ENCODE measurements at places on chromosomes 5 and 9.

- no peak for DNase-seq
Measured at GRCh38 chr5:173780235-173781234, 107.6 kb upstream of the CPEB4 start.

- DNase-seq: no peak
Measured at GRCh38 chr9:38017149-38017884, 51.7 kb downstream of the SHB start.

- no peak for DNase-seq
Measured at GRCh38 chr5:156409834-156410233, 82.9 kb downstream of the SGCD start.

DNA sequence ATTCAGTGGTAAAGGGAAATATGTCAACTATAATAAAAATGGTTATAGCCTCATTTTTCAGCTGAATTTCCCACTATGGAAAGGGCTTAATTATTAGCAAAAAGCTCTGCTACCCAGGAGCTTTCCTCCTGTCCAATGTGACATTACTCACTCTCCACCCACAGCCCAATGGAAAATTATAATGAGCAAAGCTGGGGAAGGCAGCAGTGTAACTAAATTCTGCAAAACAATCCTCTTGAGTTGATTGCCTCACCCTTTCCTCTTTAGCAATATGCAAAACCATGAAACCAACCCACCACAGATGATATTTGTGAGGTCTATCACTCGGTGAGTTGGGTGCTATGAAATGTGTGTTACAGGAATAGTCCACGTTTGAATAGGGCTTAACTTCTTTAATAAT, 14.0 kb upstream of the PLPPR1 start:
- no peak for DNase-seq

DNA sequence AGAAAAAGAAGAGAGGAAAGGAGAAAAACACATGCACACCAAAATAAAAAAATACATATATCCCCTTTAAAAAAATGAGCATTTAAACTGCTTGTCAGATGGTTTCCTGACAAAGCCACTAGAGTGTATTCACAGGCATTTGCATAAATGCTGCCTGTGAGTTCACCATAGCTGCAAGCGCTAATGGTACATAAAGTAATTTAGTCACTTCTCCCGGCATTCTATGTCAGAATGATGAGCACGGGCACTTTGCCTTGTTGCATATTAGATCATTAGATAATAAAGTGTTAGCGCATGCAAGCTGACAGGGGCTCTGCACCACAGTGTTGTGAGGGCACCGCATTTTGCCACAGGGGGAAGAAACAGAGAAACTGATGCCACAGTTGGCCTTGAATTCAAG, 280.6 kb downstream of the EBF1 start:
- DNase-seq: no peak

DNA sequence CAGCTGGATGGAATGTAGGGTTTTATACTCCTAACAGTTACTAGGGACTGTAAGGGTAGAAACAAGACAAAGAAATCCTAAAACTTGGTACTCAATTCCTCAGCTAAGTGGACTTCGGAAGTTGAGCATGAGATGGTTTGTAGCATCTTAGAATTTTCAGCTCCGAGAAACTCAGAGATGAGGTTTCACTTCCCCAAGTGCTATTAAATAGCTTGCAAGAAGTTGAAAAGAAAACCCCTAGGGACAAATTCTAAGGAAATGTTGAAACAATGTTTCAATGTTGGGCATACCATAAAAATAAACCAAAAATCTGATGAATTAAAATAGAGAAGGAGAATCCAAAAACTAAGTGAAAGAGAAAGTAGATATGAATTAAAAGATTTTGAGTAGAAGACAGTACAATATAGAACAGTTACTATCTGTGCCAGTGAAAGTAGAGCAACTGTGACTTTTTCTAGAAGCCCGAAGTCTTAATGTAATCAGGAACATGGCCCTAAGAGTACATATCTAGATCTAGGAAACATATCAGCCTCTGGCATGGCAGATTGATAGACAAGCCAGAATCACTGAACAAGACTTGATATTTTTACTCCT, 308.6 kb upstream of the RGMB start:
- no peak for DNase-seq

GRCh38 chr5:145946112-145946861, 9.9 kb downstream of the SH3RF2 start:
- DNase-seq: no peak

DNA sequence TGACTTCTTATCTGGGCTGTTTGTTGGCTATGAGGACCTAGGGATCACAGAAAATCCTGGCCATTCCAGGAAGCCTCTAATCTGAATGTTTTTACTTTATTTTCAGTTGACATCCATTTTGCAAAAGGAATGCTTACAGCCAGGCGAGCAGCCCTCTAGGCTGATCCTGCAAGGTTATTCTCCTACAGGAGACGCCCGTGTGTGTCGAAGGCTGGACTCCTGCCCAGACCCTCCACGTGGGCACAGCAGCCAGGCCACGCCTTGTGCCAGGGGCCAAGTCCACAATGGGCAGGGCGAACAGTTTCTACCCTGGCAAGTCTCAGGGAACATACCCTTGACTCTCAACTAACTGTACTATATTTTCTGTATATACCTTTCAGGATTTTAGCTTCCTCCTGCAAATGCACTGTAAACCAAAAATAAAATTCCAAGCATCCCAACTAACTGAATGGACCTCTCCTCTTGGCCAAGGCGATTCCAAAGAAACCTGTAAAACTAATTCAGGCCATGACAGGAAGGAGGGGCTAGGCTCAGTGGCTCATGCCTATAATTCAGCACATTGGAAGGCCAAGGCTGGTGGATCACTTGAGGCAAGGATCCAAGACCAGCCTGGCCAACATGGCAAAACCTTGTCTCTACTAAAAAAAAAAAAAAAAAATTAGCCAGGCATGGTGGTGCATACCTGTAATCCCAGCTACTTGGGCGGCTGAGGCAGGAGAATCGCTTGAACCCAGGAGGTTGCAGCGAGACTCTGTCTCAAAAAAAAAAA, 5.7 kb downstream of the CMBL start:
- DNase-seq: no peak

DNA sequence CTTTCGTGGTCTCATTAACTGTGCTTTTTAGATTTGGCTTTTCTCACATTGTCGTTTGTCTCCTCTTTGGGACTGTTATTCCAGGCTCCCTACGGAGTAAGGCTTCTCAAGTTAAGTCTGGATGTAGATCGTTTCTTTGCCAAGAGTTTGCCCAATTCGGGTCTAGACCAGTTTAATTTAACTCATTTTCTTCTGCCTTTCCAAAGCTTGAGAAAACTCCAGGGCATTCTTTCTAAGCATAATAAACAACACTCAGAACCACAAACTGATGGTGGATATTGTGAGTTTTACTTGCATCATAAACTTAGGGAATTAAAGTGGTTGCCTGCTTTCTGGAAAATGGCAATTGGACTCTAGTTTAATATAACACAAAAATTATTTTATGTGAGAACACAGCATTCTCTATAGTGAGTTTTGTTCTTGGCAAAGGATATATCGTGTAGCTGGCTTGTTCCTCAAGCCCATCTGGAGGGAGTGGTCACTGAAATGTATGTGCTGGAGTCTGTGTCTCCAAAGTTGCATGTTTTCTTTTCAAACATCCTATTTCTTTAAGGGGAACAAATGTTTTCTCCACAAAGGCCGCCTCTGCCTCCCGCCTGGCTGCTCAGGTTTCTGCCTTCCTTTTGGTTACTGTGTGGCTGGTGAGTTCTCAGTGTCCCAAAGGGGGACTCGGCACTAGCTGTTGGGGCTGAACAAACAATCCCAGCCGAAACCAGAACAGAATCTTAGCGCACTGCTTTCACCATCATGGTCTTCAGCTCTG, 211.3 kb upstream of the FBN2 start:
- DNase-seq: no peak

GRCh38 chr5:169548315-169548714, 35.3 kb upstream of the SPDL1 start:
- DNase-seq: peak; percentile 52

DNA sequence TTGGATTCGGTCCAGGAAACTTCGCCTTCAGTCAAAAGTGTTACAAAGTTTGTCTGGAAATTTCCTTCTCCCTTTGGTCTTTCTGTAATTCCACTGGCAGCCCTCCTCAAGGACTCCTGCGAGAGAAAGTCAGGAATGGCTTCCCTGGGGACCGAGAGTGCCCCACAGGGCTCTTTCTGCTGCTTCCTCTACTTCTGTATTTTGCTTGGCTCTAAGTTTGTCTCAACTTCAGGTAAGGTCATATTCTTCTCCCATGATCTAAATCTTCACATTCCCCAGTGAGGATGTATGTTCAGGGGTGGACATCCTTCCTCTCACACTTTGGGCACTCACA, 10.3 kb upstream of the RIOK2 start:
- no peak for DNase-seq

DNA sequence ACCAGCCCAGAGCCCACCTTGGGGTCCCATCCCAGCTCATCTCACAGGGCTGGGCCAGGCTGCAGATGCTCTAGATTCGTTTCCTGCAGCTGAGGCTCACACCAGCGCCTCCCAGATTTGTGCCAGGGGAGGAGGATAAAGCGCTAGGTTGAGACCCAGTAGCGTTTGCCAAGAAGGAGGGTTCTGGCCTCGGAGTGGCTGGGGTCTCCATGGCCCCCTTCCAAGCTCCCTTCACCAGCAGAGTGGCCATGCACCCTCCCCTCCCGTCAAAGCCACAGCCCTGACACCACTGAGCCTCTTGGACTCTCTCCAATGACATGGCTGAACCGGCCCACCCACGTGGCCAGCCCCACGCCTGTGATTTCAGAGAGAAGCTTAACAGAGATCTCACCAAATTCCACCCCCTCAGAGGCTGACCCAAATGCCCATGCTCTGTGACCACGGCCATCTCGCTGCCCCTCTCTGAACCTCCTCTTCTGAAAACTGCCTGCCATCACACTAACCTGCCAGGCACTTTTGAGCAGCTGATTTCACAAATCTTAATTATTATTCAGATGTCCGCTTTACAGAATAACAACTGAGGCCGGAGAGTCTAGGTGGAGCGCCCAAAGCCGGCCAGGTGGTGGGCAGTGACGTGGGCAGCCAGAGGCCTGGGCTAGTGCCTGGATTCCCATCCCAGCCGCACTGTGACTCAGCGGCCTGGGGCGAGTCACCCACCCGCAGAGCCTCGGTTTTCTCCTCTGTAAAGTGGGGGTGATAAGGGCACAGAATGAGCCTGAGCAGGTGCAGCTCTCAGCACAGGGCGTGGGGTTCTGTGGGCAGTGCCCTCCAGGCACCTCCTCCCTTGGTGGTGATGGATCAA, 155.7 kb downstream of the C9orf50 start:
- DNase-seq: peak; percentile 28

- DNase-seq: no peak
Measured at GRCh38 chr5:181230551-181230950, 7.5 kb downstream of the TRIM41 start.

DNA sequence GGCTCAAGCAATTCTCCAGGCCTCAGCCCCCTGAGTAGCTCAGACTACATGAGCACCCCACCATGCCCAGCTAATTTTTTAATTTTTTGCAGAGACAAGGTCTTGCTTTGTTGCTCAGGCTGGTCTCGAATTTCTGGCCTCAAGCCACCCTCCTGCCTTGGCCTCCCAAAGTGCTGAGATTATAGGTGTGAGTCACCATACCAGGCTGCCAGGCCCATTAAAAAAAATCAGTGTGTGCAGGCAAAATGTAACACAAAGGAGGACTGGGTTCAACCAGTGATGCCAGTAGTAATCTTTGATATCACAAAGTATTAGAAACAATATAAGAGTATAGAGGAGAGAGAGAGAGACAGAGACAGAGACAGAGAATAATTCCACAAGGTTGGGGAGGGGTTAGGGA, 322.7 kb downstream of the MSX2 start:
- DNase-seq: no peak

DNA sequence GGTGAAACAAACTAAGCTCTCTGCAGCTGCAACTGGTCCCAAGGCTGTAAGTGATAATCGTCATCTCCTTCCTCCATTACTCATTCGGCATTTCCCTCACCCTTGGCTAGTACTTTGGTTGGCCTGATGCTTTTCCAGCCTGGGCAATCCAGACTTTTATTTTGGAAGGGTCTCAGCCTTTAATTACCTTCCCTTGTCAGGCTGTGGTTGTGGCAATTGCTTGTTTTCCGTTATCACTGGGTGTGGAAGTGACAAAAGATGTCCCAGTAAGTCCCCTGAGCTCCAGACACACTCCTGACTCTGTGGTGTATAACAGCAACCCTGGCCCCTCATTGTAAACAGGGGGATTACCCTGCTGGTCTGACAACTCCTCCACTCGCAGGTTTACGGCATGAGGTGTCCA, 6.3 kb upstream of the FAF2 start:
- DNase-seq: peak; percentile 46

DNA sequence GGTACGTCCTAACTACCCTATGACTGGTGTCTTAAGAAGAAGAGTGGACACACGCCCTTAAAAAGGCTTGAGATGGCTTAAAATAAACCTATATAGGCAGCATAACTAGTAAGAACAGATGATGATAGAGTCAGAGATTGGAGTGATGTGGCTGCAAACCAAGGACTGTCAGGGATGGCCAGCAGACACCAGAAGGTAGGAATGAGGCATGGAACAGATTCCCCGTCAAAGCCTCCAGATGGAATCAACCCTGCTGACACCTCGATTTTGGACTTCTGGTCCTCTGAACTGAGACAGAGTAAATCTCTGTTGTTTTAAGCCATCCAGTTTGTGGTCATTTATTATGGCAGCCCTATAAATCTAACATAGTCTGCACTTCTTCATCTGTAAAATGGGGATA, 7.4 kb downstream of the TMOD1 start:
- DNase-seq: no peak

- no peak for DNase-seq
Measured at GRCh38 chr5:56303511-56303910, 70.4 kb upstream of the ANKRD55 start.

- DNase-seq: no peak
Measured at GRCh38 chr9:92404042-92404836, at the start of gene OGN. Gene OGN (minus strand): TSS chr9:92404578. CDS start chr9:92403407, 1,171 bp downstream.

- DNase-seq: no peak
Measured at GRCh38 chr5:103424026-103424425, 138.6 kb downstream of the NUDT12 start.

DNA sequence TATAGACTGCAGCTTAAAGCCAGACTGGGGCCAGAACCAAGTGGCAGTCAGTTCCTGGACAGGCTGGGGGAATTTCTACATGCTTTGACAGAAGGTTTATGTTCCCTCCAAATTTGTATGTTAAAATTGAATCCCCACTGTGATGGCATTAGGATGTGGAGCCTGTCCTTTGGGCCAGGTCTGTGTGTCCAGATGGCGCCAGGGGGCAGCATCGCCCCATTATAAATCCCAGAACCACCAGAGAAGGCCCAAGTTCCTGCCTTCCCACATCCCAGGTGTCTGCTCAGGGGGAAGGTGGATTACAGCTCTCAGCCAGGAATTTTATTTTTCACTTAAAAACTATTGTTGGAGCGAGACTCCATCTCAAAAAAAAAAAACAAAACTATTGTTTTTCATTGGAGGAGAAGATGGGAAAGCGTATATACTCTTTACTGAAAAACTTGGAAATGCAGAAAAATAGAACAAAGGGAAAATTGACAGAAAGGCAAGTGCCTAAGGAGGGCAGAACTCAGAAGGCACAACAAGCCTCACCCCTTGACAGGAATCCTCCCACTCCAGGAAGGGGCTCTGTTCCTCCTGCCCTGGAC, 5.0 kb downstream of the IL3 start:
- peak; percentile 78 for DNase-seq

Data from NCI-H82 (cell line).